Stimulated activated CD8-positive, alpha-beta memory T cell treated with anti-CD3 and anti-CD28 coated beads, Interleukin-7, amount 100 ng/mL, for 4 hours (primary cell): ENCODE measurements at places on chromosomes 3 and 15.

DNA sequence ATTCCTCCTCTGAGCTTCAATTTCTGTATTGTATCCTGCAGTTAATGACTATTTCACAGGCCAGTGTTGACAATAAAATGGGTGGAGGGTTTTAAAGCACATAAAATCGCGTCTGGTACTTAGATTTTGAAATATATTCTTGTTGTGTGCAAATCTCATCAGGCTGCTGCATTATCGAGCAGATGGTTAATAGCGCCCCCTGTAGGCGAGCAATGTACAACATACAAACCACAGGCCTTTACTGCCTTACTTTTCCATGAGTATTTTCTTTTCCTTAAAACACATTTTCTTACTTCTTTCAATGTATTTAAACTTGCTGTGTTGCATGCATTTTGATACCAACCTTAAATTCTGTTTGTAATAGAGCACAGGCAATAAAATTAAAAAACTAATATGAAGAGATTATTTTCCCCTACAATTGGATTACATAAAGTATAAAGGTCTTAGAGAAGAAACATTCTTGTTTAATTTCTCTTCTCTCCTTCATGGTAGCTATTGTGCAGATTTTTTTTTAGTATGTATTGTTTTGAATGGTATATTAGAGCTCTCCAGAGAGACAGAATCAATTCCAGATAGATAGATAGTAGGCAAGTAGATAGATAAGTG, 608.4 kb downstream of the CADM2 start:
- DNase-seq, result no peak

DNA sequence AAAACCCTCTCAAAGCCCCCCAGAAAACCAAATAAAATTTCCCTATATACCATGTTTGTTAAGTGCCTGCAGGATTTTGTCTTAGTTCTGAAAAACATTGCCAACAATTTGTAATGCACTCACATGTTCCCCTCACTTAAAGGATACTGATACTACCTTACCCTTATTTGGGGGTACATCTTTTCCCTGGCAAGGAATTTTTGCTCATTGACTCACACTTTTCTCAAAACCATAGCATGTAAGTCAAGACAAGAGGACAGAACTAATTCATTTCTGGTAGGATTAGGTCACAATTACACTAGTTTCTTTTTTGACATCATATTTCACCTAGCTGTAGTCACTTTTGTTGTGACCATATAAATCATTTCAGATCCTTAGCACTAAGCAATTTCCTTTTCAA, 222.2 kb downstream of the THRB start:
- no peak for DNase-seq

GRCh38 chr3:112116748-112117186, 16.3 kb downstream of the GCSAM start:
- DNase-seq, result no peak

DNA sequence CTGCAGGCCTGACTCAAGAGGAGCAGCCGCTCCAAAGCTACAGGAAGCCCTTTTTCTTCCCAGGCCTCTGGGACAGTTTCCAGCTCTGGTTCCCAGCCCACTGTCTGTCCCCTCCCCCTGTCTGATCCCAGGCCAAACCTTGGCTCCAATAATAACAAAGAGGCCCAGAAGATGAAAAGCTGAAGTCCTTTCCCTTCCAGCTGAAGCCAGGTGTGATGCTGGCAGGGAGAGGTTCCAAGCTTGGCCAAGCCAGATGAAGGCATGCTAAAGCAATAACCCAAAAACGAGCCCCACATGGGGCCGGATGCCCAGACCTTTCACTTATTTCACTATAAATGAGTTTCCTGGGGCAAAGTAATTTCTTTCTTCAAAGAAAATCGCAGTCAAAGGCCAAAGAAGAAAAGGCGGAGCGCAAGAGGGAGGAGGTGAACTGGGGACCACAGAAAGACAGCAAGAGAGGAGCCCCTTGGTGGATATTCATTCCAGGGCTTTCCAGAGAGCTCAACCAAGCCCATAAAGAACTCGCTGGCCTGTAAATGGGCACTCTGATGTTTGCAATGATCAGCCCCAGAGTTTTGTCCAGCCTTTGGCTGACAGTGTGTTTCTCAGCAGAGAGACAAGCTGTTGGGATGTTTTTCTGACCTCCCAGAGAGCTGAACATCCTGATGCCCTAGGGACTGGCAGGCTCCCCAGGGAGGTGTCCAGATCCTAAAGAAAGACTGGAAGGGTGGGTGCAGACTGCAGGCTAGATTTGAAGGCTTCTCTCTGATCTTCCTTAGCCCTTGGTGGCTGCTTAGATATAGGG, 157.6 kb downstream of the UACA start:
- no peak for DNase-seq

GRCh38 chr3:64209866-64210621, 15.2 kb downstream of the PRICKLE2 start:
- DNase-seq, result no peak

GRCh38 chr15:73367624-73368300, 996 bp downstream of the HCN4 start:
- no peak for DNase-seq

DNA sequence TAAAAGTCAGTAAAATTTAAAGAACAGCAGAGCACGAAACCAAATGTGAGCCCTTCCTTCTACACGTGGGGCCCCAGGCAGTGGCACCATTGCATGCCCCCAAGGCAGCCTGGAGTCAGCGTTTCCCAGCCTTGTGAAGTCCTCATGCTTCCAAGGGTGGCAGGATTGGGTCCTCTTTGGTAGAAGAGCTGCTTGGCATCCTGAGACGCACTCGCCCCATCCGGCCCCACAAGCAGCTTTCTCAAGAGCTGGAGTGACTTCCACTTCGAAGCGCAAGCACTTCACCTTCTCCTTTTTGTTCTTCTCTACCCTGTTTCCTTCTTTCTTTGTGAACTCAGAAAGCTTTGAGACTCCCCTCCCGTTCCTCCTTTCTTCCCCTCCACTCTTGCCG, 34.7 kb downstream of the ZNF710 start:
- DNase-seq, result no peak

DNA sequence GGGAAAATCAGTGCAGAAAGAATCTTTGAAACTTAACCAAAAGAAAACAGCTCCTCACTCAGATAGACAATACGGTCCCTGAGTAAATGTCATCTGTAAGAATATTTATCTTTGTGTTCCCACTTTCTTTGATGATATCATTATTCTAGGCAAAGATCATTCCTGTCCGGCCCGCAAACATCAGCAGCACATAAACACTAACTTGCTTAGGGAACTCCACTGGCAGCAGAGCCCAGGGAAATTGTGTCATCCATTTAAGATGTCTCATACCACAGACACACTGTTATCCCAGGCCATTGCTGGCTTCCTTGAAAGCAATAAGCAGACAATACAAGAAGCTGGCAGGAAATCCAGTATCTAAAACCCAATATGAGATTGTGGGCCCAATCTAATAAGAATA, 20.1 kb upstream of the CD96 start:
- DNase-seq, result no peak

- no peak for DNase-seq
Observed at GRCh38 chr15:69067296-69067695, 52.8 kb downstream of the NOX5 start.

GRCh38 chr3:161349529-161350312, 21.6 kb downstream of the SPTSSB start:
- DNase-seq, result peak; percentile 21

GRCh38 chr3:51836606-51837005, 24.8 kb upstream of the IQCF2 start:
- DNase-seq, result no peak

DNA sequence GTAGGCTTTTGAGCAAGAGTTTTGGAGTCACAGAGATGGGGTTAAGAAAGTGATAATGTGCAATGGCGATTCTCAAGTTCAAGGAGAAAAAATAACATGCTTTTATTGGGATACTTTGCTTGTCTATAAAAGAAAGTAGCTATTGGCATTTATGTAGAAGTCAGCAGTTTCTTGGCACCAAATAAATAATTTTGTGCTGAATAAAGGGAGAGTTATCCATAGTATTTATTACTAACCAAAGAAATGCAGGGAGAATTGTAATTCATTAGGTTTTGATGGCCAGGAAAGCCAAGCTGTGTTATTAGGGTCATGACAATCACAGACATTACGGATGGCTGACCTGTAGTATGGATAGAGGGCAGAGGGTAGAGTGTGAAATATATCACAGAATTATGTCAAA, 33.1 kb downstream of the BTD start:
- DNase-seq, result no peak

DNA sequence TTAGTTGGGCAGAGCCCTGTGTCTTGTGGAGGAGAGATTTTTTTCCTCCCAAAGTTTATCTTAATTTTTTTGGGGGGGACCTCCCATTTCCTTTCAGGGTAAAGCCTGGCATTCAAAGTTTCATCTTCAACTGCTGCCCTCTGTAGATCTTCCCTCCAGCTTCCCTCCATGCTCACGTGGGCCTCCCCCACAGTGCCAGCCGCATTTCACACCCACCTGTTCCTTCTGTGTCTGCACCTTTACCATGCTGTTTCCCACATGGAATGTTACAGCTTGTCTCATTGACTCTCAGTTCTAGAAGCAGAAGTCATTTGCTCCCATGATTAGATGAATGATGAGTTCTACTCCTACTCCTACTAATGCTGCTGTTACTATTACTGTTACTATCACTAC, 6.5 kb downstream of the CELF6 start:
- no peak for DNase-seq

DNA sequence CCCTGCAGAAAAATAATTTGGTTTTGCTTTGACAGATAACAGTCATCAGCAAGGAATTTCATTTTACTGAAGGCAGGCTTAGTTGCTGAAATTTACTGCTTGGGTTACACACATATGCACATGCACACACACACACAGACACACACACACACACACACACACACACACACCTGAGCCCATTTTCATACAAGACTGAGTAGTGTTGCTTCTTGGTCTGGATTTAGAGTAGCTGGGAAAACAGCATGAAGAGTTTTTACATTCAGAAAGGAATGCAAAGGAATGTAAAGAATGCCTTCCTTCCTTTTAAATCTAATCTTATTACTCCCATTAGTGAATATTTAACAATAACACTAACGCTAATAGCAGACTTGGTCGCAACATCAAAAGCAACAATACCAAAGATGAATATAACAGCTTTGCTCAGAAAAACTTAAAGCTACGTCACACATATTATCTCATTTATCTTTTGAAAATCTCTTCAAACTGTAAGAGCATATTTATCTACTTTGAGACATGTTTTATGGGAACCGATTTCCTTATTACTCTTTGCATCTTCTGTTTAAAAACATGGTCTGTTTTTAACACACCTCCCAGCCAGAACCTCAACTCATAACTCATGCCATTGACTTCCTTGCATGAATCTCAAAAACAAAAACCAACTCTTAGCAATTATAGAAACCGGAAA, 32.5 kb downstream of the RFTN1 start:
- no peak for DNase-seq

GRCh38 chr3:123909785-123910184, 25.7 kb upstream of the MYLK start:
- no peak for DNase-seq

- DNase-seq, result no peak
Observed at GRCh38 chr3:63240381-63240902, 37.7 kb upstream of the SYNPR start.

- DNase-seq, result peak; percentile 50
Observed at GRCh38 chr3:128804017-128804810, 75.2 kb upstream of the ACAD9 start.

DNA sequence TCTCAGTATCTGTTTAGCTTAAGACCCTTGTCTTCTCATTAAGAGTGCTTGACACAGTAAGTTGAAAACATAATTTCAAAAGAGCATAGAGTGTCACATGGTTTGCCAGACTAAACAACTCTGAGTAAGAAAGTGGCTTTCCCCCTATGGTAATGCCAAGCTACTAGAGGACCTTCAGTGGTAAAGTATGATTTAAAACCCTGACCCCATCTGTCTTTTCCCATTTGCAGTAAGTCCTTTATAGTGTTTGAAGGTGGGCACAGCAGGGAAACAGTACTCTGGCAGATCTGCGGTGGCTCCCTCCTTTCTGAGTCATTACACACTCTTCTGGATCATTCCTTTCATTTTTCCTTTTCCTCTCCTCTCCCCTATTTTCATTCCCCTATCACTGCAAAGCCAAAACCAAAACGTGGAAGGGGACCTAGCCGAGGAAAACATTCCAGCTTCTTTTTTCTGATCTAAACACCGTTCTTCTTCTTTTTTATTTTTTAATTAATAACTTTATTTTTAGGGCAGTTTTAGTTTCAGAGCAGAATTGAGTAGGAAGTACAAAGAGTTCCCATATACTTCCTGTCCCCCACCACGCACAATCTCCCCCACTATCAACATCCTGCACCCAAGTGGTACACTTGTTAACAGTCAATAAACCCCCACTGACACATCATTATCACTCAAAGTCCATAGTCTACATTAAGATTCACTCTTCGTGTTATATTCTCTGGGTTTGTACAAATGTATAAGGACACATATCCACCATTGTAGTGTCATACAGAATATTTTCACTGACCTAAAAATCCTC, 74.7 kb downstream of the PPARG start:
- DNase-seq, result no peak

DNA sequence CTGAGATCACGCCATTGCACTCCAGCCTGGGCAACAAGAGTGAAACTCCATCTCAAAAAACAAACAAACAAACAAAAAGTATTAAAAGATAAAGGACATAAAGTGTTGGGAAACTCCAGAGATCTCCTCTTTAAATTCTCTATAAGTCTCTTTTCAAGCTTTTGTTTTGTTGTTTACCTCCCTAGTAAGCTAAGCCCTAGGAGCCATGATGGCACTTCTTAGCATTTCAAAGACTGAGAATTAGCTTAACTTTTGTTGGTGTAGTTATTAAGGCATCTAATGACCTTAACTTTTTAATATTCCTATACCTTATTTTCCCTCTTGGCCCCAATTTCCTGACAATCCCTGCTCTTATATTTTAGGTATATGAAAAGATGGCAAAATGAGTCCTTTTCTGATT, 157.3 kb downstream of the ZNF609 start:
- no peak for DNase-seq

DNA sequence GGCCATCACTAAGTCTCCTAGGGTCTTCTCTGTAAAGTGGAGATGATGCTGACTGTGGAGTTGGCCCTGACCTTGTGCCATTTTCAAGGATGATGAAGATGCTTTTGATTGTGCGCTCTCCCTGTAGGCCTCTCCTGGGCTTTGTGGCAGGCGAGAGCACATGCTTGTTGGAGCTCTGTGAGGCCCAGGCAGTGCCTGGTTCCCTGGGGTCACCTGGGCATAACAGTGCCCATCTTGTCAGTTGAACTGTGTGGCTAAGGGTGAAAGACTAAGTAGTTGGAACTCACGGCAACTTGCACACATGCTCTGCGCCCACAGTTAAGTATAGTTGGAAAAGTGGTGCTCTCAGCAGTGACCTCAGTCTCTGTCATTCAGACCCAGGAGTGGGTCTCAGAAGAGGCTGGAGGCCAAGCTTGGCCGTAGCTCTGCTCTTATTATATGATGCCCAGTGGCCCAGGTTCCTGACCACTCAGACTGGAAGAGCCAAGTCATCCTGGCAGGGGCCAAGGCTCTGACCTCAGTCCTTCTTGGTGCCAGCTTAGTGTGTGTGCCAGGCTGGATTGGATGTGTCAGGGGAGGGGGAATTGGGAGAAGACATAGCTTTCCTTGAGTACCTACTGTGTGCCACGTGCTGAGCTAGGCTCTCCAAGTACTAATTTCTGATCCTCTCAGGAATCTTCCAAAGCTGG, 154.6 kb downstream of the EEFSEC start:
- DNase-seq, result no peak

- no peak for DNase-seq
Observed at GRCh38 chr3:152222327-152222726, 46.4 kb upstream of the MBNL1 start.
